ENCODE measurements at places on chromosomes 13 and 19.

GRCh38 chr13:26017196-26017921 is 34.5 kb downstream of the SHISA2 start:
- DNase-seq: no peak

DNA sequence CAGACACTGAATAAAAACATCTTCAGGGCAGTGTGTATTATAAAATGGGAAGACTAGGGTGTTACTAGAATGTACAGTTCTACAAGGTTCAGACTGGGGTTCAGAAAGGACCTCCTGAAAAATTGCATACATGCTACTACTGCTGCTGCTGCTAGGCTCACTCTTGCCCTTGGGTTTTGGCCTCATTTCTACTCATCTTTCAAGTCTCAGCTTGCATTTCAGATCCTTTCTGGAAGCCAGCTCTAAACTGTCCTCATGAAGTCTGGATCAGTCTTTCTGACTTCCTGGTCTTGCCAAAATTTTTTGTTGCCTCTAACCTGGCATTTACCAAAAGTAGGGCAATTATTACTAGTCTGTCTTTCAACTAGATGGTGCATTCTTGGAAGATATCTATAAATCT is 393.3 kb downstream of the DIAPH3 start:
- no peak for DNase-seq

DNA sequence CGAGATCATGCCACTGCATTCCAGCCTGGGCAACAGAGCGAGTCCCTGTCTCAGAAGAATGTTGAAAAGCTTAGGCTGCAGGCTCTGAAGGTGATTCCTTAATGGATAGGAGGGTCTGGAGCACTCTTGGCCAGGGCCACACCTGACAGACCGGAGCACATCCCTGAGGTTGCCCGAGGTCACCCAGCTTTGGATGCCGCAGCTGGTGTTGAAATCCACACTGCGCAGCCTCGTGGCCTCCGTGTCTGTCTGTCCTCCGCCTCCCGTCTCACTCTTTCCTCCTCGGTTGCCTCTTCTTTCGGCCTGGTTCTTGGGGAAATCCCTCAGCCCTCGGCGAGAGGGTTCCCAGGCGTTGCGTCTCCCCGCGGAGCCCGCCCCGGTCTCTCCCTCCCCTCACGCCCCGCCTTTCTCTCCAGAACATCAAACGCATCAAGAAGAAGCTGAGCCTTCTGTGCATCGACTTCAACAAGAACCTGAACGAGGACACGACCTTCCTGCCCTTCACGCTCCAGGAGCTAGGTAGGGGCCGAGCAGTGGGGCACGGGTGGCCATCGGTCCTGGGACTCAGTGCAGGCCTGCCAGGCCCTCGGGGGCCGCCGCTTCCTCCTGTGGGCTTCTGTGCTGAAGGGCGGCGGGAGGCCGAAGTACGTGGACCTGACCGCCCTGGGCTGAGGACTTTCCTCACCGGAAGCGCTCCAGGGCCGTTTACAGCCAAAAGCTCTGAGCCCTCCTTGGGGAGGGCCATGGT is 14.1 kb downstream of the THOP1 start:
- DNase-seq: no peak

DNA sequence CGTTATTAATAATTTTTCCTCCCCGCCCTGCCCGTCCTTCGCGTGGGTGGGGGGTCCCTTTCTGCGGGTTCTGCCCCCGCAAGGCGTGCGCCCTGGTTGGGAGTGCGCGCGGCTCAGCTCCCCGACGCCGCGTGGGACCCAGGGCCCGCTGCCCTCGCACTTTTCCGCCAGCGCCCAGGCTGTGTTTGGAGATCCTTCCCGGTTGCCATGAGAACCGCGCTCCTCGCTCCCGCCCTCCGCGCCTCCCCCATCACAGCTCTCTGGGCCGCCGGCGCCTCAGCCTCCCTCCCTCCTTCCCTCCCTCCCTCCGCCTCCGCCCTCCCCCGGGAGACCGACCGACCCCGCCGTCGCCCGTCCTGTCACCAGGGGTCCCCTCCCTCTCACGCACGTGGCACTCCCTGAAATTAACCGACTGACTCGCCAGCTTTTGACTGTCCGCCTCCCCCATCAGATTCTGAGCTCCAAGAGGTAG is 2.4 kb upstream of the SSBP4 start:
- no peak for DNase-seq

- DNase-seq: no peak
These were observed 1520.0 kb upstream of the SLC10A2 start for GRCh38 chr13:104586051-104586746.

GRCh38 chr19:9115307-9115813 is at the start of gene OR7G1:
Gene OR7G1 (minus strand): TSS chr19:9115763. CDS start chr19:9115763, 0 bp downstream.
- no peak for DNase-seq

DNA sequence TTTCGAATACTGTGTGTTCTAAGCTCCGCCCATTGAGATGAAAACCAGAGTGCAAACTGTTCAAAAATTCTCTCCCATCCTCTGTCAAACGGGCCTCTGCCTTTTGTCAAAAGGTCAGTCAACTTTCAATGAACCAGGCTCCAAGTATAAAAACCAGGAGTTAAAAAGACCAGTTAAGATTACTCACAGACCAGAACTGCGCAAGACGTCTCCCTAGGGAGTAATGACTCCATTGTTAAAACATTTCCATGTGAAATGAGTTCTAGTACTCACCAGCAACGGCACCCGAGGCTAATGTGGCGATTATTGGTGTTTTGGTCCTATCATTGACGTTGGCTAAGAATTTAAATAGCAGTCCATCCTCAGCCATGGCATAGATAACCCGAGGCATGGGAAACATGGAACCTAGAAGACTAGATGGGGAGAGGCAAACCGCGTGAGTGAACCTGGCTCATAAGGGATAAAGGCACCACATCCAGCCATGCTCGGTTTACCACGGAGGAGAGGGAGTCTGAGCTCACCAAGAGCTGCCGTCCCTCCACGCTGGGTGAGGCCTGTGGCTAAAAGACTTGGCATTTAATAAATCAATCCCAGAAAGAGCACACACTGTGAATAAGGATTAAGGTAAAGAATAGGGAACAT is 73.3 kb downstream of the SLC7A1 start:
- DNase-seq: peak; percentile 83

- DNase-seq: no peak
These were observed 16.1 kb downstream of the DCAF15 start for GRCh38 chr19:13968383-13968935.

- no peak for DNase-seq
These were observed 2.1 kb upstream of the DPY19L3 start for GRCh38 chr19:32403291-32403995.

- no peak for DNase-seq
These were observed 128.4 kb downstream of the SHISA2 start for GRCh38 chr13:25923217-25924085.

- no peak for DNase-seq
These were observed 16.1 kb downstream of the TTYH1 start for GRCh38 chr19:54431255-54431838.

DNA sequence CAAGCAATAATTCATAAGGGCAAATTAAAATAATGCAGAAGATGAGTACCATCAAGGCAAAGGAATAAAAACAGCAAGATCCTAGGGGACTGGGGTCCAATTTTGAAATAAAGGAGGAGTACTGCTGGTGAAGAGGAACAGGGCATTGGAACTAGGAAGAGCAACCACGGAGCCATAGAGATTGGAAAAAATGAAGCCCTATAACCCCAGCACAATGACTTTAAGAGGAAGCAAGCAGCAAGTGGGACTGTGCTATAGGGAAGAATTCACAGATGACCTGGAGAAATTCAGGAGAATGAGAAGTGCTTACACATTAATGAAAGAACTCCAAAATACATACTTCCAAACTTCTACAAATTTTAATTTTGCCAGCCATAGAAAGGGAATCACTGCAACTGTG is 44.9 kb upstream of the ITM2B start:
- no peak for DNase-seq

GRCh38 chr13:46565808-46566750 is 13.1 kb downstream of the LRCH1 start:
- no peak for DNase-seq

All from non-pigmented ciliary epithelial cell (primary cell).